Endothelial cell of umbilical vein (primary cell): ENCODE measurements at places on chromosomes 11 and 22. TPM values are rescaled to one million over a fixed set of nuclear protein-coding genes. Genes with fewer than 3 reads are reported as not detected.

GRCh38 chr11:128604723-128605122, 17.4 kb upstream of the ETS1 start:
- DNase-seq = peak; percentile 83

GRCh38 chr11:1570896-1571759, 943 bp downstream of the DUSP8 start:
- DNase-seq = no peak

DNA sequence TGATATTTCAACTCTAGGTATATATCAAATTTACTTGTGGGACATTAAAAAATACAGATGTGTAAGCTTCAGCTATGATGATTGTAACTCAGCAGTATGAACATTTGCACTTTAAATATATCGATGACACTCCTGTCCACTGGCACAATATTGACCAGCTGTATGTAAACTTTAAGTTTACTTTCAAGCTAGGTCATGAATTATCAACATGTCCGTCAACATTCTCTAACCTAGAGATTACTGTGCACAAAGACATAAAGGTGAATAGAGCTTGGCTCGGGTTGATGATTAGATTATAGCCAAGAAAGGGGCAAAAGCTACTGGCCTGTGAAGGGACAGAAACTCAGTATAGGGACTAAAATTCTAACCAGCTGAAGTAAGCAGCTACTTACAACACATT, 286.6 kb downstream of the SWAP70 start:
- no peak for DNase-seq

- DNase-seq = no peak
These were observed at the start of gene OR51T1 for GRCh38 chr11:4881860-4882500. Gene OR51T1, plus strand, starts transcription at chr11:4881900. Its CDS starts 0 bp downstream, at chr11:4881900.

DNA sequence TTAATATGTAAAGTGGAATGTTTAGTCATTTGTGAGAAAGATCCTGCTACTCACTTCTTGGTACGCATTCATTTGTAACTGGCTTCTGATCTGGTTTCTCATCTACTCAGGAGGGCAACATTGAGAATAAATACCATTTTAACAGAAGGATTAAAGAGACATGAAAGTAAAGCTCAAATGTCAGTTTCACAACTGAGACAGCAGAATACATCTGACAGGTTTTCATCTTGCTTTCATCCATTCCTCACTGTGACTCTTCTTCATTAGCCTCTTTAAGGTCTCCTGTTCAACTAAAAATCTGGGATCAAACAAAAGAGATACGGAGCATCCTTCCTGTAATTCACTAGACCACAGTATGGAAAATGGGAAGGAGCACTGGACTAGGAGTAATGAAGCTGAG, 31.4 kb upstream of the CCDC89 start:
- no peak for DNase-seq

DNA sequence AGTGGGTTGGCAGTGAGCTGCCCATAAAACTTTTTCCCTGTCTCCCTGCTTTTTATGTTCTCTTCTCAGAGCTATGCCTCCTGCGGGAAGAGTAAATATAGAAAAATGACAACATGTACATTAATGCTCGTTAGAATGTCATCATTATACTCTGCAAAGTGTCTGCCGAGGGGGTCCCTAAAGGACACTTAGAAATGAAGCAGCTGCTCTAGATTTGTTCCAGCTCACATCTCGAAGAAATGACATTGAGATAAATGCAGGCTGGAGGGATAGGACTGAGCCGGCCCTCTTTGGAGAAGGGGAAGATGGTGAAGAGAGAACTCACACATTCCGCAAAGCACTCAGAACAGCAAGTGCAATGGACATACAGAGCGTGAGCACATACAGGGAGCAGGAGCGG, 240.0 kb downstream of the NXPE2 start:
- no peak for DNase-seq

DNA sequence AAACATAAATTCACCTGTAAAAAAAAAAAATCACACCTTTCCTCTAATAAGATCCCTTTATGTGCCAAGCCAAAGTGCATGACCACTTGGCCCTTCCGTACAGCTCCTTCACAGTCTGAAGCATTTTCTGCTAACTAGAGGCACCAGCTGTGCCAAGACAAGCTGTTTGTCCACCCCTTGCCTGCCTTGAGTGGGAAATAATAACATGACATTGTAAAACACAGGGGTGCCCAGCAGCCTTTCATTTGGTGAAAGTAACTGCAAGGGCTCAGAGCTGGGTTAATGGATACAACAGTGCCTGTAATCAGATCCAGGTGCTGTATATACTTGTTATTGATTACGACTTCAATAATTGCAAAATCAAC, 59.2 kb downstream of the DDIAS start:
- no peak for DNase-seq

- DNase-seq = peak; percentile 80
These were observed 136.3 kb downstream of the PKNOX2 start for GRCh38 chr11:125300791-125301218.

GRCh38 chr11:15562230-15562629, 447.5 kb downstream of the INSC start:
- DNase-seq = no peak

DNA sequence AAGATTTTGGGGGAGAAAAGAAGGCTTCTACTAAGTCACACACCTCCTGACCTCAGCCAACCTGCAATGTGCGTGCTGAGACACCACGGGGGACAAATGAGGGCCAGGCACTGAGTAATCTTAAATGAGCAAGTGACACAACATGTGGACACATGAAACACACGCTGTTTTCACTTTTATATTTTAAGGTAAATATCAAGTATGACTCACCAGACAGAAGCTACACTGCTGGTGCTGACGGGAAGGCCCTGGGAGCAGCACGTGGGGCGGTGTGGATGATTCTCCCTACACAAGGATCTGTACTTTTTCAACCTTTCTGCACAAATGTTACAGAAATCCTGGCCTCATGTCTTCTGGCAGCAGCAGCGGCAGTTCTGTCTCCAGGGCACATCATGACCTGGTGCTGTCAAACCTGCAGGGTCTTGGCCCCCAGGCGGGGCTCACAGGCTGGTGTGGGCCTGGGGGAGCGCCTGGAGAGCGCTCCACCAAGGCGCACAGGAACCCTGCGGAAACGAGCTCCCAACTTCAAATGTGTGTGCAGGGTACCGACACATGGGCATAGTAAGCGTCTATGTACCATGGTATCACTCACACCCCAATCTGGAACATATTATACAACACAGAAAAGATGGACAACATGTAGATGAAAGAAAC, 61.7 kb downstream of the DGCR2 start:
- DNase-seq = no peak

DNA sequence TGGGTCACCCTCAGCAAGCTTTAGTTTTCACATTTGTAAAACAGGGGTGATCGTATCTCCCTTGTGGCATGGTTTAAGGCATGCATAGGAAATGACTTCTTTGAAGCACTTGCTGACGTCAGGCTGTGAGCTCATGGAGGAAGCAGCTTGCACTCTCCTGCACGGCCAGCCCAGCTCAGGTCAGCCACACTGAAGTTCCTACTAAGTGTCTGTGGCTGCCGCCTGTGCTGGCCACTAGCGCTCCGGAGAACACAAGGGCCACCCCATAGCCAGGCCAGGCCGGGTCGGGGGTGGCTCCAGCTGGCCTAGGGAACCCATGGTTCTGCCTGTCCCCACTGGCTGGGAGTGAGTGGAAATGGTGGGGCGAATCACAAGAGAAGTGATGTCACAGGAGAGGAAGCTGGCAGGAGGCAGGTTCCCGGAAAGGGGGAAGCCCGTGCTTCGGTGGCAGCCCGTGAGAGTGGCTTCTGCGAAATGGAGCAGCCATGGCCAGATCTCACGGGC, 28.2 kb downstream of the KCTD17 start:
- DNase-seq = peak; percentile 55

DNA sequence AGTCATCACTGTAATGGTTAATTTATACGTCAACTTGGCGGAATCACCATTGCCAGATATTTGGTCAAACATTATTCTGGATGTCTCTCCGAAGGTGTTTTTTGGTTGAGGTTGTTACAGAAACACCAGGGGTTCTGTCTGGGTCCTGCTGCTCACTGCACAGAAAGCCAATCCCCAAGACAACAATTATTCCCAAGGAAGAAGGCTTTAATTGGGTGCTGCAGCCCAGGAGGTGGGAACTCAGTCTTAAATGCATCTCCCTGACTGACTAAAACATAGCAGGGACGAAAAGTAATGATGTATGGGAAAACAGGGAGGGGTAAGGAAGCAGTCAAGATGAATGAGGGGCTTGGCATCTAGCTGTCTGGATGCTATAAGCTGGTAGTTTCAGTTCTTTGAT, 331.3 kb downstream of the TBC1D22A start:
- DNase-seq = no peak

DNA sequence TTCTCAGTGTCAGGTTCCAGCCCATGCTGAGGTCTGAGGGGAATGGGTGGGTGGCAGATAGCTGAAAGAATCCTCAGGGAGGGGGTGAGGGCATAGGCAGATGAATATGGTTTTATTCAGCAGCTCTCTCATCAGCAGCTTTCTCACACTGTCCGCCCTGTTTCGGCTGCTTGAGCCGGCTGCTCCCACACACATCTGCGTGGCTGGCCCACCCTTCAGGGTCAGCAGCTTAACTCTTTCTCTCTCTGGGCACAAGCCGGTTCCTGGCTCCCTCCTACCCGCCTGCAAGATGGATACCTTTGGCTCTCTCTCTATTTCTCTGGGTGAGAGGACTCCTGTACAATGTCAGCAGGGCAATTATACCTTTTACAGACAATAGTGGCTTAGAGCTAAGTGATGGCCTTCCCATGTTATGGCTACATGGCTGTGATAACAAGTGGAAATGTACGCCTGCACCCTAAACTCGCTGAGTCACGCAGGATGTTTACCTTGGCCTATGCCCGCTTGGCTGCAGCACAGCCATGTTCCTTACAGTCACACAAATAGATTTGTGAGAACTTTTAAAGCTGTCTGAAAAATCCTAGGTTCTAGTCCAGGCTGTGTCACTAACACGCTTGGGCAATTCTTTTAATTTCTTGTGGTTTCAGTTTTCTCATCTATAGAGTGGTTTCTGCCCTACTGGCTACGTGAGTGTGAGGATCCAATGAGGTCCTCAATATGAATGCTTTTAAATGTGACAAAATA, 4.1 kb downstream of the MMP20 start:
- peak; percentile 77 for DNase-seq

GRCh38 chr11:44580701-44581100, 15.2 kb downstream of the CD82 start:
- DNase-seq = no peak

DNA sequence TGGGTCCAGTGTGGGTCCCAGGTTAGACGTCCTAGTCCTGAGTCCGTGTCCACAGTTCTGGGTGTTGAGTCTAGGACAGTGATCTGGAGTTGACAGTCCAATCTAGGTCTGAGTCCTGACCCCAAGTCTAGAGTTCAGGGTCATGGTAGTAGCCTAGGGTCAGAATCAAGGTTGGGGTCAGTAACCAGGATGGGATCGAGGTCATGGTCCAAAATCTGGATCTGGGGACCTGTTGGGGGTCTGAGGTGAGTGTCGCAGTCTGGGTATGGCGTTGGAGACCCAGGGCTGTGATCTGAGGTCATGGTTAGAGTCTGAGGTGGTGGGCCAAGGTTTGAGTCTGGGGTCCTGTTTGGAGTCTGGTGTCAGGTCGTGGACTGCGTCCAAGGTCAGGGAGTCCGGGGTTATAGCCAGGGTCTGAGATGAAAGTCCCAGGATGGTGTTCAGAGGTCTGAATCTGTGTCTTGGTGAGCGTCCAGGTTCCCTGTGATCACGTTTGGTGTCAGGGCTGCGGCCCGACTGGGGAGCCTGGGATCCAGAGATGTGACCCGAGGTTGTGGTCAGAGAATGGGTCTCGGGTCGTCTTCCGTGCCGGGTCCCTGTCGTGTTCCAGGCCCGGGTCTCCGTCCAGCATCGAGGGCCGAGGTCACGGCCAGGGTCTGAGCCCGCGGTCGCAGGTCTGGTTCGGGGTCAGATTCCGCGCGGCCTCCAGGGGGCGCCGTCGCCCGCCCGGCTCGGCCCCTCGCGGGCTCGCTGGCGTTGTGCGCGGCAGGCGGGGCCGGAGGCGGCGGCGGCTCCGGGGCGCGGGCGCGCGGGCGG, 432 bp upstream of the GRK2 start:
- peak; percentile 45 for DNase-seq

DNA sequence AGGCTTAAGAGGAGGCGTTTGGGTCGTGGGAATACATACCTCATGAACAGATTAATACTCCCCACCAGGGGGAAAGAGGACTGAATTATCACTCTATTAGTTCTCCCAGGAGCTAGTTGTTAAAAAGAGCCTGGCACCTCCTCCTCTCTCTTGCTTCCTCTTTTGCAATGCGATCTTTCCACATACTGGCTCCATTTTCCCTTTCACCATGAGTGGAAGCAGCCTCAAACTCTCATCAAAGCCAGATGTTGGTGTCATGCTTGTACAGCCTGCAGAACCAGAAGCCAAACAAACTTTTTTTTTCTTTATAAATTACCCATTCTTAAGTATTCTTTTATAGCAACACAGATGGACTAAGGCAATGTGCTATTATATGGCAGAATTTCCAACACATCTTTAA, 258.5 kb downstream of the FAM76B start:
- no peak for DNase-seq

- DNase-seq = no peak
These were observed 255.9 kb downstream of the KIRREL3 start for GRCh38 chr11:126744699-126745098.

- DNase-seq = peak; percentile 73
These were observed 6.4 kb downstream of the CLMP start for GRCh38 chr11:123188508-123189165.

DNA sequence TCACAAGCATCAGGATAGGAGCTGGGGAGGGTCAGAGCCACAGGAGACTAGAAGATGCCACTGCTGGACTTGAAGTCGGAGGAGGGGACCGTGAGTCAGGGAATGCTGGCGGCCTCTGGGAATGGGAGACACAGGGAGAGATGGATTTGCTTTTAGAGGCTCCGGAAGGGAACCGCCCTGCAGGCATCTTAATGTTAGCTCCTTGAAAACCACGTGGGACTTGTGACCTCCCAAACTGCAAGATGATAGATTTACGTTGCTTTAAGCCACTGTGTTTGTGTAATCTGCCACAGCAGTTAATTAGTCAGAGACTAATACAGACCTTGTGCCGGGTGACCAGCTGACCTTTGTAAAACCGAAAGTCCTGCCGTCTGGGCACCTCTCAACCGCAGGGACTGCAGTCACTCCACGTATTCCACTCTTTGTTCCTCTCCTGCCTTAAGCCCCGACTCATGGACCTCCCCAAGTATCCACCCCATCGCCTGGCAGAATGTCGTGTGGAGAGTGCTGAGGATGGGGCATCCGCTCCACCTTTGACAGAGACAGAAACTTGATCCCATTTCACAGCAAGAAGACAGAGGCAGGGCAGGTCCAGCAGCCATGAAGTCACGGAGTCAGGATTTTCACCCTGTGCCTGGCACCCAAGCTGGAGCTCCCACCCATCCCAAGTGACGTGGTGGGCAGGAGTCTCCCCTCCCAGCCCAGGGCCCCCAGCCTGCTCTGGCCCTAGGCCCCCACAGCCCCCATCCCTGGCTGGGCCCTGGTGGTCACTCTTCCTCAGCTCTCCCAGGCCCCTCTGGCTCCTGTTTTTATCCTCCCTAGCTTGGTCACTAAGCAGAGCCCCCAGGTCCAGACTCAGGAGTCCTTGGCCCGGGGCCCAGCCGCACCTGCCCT, 19.4 kb upstream of the CTSD start:
- DNase-seq = no peak

GRCh38 chr11:96620464-96621044, 230.7 kb downstream of the JRKL start:
- DNase-seq = no peak

Gene TMEM191B
- total RNA-seq = 1.9 TPM in 1 of 2 replicates, not detected in the other

Gene MCAM
- 1,012 and 1,027 TPM in 2 replicates for total RNA-seq

Gene IGSF9B
- total RNA-seq = 0.15 and 0.69 TPM in 2 replicates

Gene PDE2A
- total RNA-seq = 14.3 and 14.8 TPM in 2 replicates

Gene PAMR1
- total RNA-seq = not detected in 2 replicates

Gene SHISAL1
- total RNA-seq = 0.07 and 0.09 TPM in 2 replicates

Gene ROBO4
- 464 and 474 TPM in 2 replicates for total RNA-seq

Gene MRGPRX2
- total RNA-seq = not detected in 2 replicates
